Muscle of leg (tissue), 16 donors: ENCODE measurements at places on chromosomes 6 and 20. TPM values are rescaled to one million over a fixed set of nuclear protein-coding genes. Genes with fewer than 3 reads are reported as not detected.

Gene ARMH2
- not detected for polyA plus RNA-seq

Gene F13A1
- 64.9 TPM for polyA plus RNA-seq

Gene SYTL3
- polyA plus RNA-seq: 5.4 TPM

Gene RNF182
- 0.61 TPM for polyA plus RNA-seq
